Activated naive CD4-positive, alpha-beta T cell treated with anti-CD3 and anti-CD28 coated beads, Interleukin-2, amount 50 U/mL, for 72 hours (primary cell): ENCODE measurements at places on chromosomes 2 and 18.

- no peak for DNase-seq
Measured at GRCh38 chr2:39494784-39495251, 57.7 kb upstream of the MAP4K3 start.

GRCh38 chr2:50963734-50964133, 68.2 kb downstream of the NRXN1 start:
- DNase-seq = no peak

GRCh38 chr2:112277596-112278220, 2.3 kb downstream of the ZC3H6 start:
- DNase-seq = no peak

DNA sequence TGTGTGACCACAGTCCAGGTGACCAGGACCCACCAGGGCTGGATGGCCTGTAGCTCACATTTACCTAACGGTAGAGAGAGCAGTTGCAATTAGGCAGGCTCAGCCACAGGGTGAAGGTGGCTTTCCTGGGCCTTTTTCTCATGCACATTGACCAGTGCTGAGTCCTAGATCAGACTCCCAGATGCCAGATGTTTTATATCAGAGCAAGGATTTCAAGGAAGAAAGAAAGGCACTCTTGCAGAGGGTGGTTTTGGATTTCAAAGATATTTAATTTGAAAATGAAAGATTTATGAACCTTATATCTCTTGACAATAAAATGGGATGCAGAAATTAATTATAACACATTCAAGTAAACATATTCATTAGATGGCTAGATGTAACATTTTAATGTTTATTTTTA, 694.2 kb upstream of the GYPC start:
- DNase-seq = no peak

DNA sequence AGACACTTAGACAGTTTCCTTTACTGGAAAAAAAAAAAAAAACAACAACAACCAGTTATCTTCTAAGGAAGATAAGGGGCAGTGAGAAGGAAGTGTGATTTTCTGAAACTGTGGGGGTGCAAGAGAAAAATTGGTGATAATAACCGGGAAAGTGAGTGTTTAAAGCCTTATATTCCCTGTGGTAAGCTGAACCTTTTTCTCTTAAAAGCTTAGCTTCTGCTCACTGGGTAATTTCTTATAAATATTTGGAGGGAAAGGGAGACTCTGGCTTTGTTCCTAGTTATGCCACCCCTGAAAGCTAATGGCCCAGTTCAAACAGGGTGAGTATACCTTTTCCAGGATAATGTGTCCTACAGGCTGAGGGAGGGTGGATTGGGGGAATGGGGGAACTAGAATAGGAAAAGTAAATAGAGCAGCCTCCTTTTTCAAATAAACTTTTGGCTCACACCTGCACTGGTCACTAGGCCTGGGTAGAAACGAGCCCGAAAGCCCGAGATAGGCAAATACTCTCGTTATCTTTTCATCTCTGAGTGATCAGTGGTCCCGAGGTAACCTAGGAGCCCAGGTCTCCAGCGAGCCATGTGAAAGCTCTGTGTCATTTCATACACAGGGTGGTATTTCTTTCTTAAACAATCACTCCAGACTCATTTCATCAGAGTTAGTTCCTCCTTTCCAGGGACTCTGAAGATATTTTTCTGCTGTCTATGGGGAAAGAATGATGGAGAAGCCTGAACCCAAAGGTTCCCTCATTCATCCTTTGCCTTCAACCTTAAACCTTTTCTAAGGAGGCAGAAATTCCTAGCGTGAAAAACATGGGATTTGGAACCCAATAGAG, 15.5 kb upstream of the SRBD1 start:
- DNase-seq = no peak

DNA sequence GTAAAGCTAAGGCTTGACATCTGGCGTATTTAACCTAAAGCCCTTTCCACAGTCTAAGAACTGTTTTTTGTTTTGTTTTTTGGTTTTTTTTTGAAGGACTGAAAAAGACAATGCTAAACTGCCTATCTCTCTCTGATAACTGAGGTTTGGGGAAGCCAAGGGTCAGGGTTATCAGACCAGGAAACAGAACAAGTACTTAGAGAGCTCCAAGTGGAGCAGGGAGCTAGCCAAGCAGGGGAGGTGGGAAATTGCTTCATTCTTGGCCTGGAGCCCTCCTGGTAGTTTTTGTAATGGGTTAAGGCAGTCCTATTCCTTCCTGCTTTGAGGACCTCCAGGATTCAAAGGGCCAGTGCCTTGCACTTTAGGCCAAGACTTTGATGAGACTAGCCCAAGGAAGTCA, 154.3 kb upstream of the LTBP1 start:
- no peak for DNase-seq

DNA sequence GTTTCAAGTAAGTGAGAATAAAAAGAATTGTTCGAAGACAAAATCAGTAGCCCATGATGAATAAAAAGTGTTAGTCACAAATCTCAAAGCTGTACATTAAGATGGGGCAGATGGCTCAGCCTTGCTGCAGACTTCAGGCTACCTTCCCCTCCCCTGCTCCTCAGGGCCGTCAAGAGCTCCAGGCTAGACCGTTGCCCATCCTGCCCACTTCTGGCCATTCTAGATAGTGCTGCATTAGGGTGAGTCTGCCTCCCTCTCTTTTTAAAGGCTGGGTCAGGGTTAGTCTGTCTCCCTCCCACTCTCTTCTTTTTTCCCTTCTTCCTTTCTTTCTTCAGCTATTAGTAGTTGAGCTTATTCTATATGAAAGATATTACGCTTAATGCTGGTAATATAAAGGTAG, 86.0 kb downstream of the MAPRE2 start:
- DNase-seq = no peak

- no peak for DNase-seq
Measured at GRCh38 chr18:58762781-58763171, 91.5 kb downstream of the MALT1 start.

- DNase-seq = no peak
Measured at GRCh38 chr18:23745366-23745765, 56.1 kb downstream of the LAMA3 start.

DNA sequence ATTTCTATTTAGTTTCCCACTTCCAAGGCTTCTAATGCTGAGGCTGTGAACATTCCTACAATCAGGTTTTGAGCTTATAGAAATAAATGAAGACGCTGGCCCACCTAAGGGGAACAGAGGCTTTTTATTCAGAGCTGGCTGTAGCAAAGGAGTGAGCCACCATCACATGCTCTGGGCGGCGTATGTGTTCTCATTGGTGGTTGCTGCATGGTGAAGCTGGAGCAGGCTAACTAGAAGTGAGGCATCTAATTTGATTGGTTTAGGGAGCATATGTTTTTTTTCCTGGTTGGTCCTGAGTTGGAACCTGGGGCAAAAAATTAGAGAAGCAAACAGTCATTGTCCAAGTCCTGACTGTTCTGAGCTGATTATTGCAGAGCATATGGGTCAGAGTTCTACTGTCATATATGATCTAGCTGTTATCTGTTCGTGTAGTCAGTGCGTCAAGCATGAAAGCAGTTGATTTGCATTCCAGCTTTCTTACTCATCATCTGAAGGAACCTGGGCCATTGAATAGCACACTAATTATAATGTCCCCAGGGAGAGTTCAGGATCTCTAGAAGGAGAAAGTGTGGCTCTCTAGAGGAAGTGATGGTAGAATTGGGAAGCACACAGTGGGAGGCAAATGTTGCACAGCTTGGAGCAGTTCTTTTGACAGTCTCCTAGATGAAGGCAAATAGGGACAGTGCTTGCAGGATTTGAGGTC, 279.6 kb downstream of the PARD3B start:
- DNase-seq = no peak
